NCI-H774 (cell line): ENCODE measurements at places on chromosomes 13 and 19.

DNA sequence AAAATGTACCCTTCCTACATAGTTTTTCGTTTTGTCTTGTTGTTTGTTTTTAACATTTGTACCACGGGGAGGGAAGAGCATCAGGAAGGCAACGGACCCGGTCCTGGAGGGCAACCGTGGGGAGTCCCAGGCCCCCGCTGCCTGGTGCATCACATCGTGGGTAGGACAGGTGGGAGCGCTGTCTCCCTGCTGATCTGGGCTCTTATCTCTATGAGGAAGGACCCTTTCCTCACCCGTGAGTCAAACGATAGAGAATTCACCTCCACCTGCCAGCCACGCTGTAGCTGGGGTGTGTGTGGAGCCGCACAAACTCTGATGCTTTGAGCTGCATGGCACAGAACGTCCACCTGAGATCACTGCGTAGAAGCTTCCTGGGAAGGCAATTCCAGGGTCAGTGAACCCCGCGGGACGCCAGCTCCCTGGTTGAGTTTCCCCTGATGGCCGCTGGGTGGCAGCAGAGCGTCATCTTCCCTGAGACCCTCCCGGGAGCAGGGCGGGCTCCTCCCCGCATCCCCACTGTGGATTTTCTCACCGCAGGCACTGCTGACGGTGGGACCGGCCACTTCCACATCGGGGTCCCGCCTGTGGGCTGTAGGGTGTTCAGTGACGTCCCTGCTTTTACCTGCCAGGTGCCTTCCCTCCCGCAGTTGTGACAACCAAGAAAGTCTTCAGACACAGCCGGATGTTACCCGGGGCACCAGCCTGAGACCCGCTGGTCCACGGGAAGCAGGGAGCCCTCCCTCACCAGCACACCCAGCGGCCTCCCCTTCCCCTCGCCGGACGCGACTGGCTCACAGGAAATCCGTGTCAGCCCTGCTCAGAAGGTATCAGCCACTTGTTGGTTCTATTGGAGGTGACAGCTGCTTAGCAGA is 54.7 kb downstream of the ZNF787 start:
- peak; percentile 53 for DNase-seq

- DNase-seq = no peak
Measured at GRCh38 chr13:80117515-80117914, 223.4 kb downstream of the SPRY2 start.

DNA sequence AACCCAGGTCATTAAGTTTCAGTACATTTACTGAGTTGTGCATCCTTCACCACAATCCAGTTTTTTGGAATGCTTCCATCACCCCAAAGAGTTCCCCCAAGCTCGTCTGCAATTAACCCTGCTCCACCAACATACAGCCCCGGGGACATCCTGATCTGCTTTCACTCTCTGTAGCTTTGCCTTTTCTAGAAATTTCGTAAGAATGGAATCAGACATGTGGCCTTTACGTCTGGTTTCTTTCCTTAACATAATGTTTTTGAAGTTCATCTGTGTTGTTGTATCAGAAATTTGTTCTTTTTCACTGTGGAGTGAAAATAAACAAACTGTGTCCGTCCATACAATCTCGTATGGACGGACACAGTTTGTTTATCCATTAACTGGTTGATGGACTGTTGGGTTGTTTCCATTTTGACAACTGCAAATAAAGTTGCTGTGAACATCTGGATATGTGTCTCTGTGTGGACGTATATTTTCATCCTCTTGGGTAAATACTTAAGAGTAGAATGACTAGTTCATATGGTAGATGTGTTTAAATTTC is 2.9 kb downstream of the KLHL26 start:
- DNase-seq = no peak

- no peak for DNase-seq
Measured at GRCh38 chr13:109385242-109385560, 401.2 kb downstream of the IRS2 start.

GRCh38 chr19:11227195-11227886 is 12.1 kb upstream of the ANGPTL8 start:
- no peak for DNase-seq
